ENCODE measurements at places on chromosomes 1 and 21.
A peak's percentile ranks its signal among the peaks of the same experiment; 100 is the strongest.

DNA sequence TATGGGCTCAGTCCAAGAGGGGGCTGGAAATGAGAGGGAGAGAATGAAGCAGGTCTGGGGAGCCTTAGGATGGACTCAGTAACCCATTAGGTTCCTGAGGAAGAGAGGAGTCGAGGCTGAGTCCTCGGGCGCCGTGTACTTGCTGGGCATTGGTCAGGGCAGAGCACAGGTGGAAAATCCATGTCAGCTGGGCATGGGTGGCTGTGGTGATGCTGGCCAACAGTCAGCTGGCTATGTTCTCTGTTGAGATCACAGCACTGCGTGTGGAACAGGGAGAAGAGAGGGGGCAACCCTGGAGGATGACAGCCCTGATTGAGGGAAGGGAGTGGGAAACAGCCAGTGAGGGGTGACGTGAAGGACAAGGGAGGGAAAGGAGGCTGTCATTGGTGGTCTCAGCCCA is 43.1 kb upstream of the CLSTN1 start:
- no peak for DNase-seq

DNA sequence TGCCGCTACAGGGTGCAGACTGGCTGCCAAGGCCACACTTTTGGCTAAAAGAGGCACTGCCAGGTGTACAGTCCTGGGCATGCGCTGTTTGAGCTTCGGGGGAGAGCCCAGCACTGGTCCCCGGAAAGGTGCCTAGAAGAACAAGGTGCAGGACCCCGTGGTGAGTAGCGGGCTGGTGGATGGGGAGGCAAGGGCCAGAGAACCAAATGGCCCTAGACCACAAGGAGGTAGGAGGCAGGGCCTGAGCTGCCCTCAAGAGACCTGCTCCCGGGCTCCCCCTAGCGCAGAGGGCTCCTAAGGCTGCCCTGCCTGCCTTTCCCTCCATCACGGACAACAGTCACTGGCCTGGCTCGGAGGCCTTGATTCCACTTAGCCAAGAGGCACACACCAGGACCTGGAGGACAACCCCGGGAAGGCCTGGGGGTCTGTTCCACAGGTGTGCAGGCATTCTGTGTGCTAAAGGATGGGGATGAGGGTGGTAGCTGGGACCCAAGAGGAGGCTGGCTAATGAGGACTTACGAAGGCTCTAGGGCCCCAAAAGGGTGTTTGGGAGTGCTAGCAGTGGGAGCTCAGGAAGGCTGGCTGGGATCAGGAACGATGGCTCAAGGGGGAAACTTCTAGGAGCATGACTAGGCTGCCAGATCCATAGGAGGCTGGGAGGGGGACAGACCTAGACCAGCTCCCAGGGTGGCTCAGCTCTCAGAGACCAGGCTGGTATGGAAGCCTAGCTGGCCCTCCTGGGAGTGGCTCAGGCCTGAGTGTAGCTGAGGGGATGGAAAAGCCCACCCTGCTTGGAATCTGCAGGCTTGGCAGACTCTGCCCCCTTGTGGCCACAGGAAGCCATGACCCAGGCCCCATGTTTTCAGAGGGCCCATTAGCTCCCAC is 742 bp downstream of the ARTN start:
- DNase-seq, result no peak

- no peak for DNase-seq
Measured at GRCh38 chr1:228400692-228401454, 5.8 kb downstream of the TRIM11 start.

GRCh38 chr1:167601442-167602383 is 28.3 kb upstream of the RCSD1 start:
- DNase-seq, result no peak

DNA sequence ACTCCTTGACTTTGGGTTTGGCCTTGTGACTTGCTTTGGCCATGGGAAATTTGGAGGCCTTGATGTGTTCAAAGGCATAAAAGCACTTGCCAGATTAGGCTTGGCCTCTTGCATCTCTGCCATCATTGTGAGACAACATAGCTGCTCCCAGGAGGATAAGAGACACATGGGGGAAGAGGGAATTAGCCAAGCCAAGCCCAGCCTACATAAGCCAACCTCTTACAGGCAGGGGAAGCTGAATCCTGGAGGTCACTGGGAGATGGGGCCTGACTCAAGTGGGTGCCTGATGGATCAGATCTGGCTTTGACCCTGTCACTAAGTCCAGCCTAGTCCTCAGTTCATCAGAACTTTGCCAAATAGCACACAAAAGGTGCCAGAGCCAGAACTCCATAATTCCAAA is 37.6 kb upstream of the HMGB4 start:
- no peak for DNase-seq

DNA sequence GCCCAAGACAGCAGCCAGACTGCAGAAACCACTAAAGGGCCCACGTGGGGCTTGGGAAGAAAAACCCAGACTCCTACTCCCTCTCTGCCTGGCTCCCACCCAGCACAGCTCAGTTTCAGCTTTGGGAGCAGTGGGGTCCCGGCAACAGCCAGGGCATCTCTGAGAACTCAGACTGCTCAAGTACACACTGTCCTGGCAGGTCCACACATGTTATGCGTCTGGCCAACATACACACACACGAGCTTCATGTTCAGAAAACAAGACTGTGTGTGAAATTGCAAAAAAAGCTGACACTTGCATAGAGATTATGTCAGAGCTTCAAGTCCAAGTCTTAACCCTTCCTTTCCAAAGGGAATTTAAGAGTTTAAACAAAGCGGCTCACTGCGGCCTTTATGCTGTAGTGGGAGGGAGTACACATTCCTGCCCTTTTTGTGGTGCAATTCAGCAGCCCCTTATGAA is 136.6 kb upstream of the CD34 start:
- DNase-seq, result no peak

DNA sequence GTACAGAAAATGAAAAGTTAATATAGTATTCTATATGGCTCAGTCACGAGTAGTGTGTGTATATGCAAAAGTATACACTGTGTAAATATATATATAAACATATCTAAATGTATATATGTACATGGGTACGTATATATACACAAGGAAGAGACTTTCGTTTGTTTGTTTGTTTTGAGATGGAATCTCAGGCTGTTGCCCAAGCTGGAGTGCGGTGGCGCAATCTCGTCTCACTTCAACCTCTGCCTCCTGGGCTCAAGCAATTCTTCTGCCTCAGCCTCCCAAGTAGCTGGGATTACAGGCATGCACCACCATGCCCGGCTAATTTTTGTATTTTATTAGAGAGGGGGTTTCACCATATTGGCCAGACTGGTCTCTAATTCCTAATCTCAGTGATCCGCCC is 16.4 kb downstream of the IL12RB2 start:
- DNase-seq, result no peak

GRCh38 chr1:241839369-241839979 is 8.5 kb upstream of the EXO1 start:
- no peak for DNase-seq

- DNase-seq, result peak; percentile 25
Measured at GRCh38 chr1:228463559-228464455, 23.4 kb upstream of the RNF187 start.

DNA sequence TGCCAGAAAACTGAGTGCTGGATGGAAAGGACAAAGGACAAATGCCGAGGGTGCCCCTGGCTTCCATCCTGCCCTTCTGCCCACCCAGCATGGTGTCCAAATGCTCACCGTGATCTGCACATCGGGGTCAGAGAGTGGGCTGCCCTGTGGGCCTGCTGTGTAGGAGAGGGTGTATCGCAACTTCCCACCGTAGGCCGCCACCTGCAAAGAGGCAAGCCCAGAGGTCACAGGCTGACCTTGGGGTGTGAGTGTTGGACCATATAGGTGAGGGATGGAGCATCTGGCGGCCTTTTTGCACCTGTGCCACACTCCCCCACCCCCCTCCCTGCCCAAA is 53.5 kb downstream of the LDLRAD2 start:
- DNase-seq, result no peak

- DNase-seq, result no peak
Measured at GRCh38 chr1:222167111-222167510, 380.8 kb downstream of the HHIPL2 start.

- peak; percentile 53 for DNase-seq
Measured at GRCh38 chr1:6497215-6497866, 5.9 kb upstream of the PLEKHG5 start.

- no peak for DNase-seq
Measured at GRCh38 chr1:77361621-77362020, 79.8 kb downstream of the AK5 start.

DNA sequence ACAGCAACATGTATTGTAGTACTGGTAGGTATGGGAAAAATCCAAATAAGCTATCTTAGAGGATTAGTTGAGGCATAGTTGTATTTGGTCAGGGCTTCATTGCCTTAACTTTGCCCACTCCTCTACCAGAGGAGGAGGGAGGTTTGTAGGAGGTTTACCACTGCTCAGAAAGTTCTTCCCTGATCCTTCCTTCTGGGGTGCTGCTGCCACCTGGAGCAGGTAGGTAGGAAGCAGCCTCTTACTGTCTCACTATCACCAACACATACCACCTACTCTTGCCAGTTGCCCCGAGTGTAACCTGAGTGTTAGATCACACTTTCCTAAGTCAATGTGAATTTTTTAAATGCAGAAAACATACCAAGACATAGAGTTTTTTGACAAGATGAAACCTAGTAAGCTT is 24.1 kb upstream of the ZSWIM5 start:
- no peak for DNase-seq

DNA sequence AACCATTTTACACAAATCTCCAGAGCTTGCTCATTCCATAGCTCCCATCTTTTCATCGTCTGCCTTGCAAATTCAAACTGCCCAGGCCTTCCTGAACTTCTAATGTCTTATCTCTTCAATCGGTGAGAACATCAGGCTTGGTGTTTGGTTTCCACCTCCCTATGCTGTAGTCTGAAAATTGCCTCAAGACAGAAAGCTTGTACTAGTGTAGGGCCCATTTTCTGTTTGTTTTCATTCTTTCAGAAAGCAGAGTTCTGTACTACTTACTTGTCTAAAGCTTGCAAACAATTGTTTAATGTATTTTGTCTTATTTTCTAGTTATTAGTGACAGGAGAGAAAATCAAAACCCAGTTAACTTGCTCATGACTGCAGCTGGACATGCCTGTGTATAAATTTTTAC is 16.8 kb downstream of the HOOK1 start:
- no peak for DNase-seq

DNA sequence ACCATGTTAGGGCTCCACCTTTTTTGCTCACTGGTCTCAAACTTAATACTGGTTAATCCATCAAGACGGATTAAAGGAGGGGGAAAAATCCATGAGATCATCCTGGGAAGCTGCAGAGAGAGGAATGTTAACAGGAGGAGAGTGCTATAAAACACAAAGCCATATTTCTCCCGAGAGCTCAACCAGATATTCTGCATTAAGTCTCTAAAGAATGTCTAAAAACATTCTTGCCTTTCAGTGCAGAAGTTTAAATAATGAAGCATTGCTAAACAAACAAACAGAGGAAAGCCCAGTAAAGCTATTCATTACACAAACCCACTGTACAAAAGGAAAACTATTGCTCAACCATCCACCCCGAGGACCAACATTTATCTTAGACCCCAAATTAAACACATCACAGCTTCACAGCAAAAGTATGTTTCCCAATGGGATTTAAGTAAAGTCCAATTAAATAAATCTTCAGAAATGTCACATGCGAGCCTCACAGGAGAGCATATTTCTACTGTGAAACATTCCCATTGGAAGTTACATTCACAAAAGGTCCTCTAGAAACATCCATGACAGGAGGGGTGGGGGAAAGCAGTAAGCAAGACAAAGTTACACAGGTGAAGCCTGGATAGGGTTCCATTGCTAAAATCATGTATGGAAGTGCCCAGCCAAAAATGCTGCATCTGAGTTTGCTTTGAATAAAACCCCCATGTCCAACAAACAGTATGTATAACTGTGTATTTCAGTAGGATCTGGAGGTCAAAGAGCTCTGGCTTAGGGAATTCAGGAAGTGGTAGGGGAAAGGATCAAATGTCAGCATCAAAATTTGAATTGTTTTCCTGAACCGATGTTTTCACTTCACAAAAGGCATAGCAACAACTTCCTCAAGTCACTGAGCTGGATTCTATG is 23.3 kb downstream of the DUSP10 start:
- no peak for DNase-seq

DNA sequence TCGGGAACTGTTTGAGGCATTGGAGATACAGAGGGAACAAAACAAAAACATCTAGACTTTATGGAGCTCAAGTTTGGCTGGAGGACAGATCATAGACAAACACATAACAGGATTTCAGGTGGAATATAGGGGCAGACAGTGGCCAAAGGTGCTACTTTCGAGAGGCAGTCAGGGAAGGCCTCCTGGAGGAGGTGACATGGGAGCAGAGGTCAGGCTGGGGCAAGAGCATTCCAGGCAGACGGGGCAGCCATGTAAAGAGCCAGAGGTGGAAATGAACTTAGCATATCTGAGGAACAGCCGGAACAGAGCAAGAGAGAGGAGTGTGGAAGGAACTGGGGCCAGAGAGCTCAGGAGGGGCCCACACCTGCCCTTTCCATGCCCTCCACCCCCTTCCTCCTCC is 122.3 kb downstream of the DMRTB1 start:
- DNase-seq, result no peak

GRCh38 chr1:19366599-19367536 is 54.7 kb downstream of the SLC66A1 start:
- no peak for DNase-seq

GRCh38 chr21:44065428-44065827 is 41.8 kb upstream of the PWP2 start:
- peak; percentile 92 for DNase-seq

DNA sequence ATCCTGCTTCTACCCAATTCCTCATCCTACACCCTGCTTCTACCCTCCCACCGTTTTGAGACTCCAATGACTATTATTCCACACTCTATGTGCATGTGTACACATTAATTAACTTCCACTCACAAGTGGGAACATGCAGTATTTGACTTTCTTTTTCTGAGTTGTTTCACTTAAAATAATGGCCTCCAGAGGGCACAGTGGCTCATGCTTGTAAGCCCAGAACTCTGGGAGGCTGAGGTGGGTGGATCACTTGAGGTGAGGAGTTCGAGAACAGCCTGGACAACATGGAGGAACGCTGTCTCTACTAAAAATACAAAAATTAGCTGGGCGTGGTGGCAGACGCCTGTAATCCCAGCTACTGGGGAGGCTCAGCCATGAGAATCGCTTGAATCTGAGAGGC is 464.8 kb downstream of the PTBP2 start:
- DNase-seq, result no peak

GRCh38 chr1:236303675-236304074 is 21.9 kb upstream of the ERO1B start:
- no peak for DNase-seq

DNA sequence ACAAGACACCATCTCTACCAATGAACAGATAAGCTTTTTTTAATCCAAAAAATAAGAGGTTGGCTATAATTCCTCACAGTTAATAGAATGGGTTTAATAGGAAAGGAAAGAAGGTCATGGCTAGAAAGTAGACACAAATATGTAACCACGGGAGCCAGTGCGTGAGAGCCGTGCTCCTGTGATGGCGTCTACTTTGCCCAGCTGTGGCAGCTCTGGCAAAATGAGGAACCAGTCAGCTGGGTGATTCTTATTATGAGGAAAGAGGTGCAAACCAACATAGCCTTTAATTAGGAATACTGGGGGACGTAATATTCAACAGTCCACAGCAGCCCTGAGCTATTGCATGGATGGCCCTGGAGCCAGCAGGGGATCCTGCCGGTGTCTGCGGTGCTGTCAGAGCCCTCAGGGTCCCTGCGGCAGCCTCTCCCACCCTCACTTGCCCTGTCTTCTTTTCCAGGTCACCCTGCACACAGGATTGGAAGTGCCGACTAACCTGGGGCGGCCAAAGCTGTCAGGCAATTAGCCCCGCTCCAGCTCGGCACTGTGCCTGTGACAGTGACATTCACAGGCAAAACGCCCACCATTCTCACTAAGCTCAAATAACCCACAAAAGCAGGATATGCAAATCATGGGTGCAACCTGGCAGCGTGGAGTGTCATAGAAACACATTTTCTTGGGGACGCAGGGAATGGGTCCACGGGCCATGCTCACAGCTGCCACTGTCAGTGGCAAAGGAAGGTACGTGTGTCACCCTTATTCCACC is 25.9 kb upstream of the GNPAT start:
- no peak for DNase-seq
